ENCODE measurements at places on chromosomes 7 and 10.

DNA sequence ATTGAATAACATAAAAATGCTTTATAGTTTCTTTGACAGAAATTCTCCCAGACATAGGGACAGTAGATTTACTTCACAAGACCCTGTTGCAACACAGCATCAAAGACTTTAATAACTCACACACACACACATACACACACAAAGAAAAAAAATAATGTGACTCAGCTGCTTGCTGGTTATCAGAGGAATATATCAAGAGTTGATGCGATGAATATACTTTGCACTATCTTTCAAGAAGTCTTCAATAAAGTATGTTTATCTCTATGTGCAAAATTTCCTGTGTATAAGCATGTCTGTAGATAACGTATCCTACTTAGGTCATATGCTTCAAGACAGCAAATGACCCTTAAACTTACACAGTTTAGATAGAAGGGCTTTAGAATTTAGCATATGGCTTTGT lies 243.1 kb downstream of the ARL4A start:
- peaks cover 4% of the 10 kb centered on the region for H3K4me1 ChIP-seq
- no peak overlapping the region for H3K27ac ChIP-seq
- no peaks in the 10 kb centered on the region for H3K27me3 ChIP-seq
- DNase-seq: no peak
- no peak overlapping the region for H3K4me3 ChIP-seq
- H3K36me3 ChIP-seq: no peaks in the 10 kb centered on the region

GRCh38 chr7:3995187-3995586 lies 686.9 kb upstream of the FOXK1 start:
- no peaks in the 10 kb centered on the region for H3K4me1 ChIP-seq
- no peak overlapping the region for H3K4me3 ChIP-seq
- H3K27me3 ChIP-seq: no peaks in the 10 kb centered on the region
- DNase-seq: no peak

- no peaks in the 10 kb centered on the region for H3K4me1 ChIP-seq
- H3K4me3 ChIP-seq: no peak overlapping the region
- H3K27me3 ChIP-seq: no peaks in the 10 kb centered on the region
- no peak overlapping the region for H3K27ac ChIP-seq
These were observed 8.7 kb downstream of the STARD3NL start for GRCh38 chr7:38186593-38187314.

GRCh38 chr10:57689596-57690297 lies 577.9 kb downstream of the IPMK start:
- no peaks in the 10 kb centered on the region for H3K4me1 ChIP-seq
- H3K27me3 ChIP-seq: no peaks in the 10 kb centered on the region
- H3K36me3 ChIP-seq: no peaks in the 10 kb centered on the region
- DNase-seq: no peak
- H3K27ac ChIP-seq: no peak overlapping the region

GRCh38 chr10:97796651-97797050 lies 24.9 kb upstream of the SFRP5 start:
- no peak for DNase-seq
- no peaks in the 10 kb centered on the region for H3K4me1 ChIP-seq
- no peaks in the 10 kb centered on the region for H3K36me3 ChIP-seq
- no peak overlapping the region for H3K4me3 ChIP-seq

DNA sequence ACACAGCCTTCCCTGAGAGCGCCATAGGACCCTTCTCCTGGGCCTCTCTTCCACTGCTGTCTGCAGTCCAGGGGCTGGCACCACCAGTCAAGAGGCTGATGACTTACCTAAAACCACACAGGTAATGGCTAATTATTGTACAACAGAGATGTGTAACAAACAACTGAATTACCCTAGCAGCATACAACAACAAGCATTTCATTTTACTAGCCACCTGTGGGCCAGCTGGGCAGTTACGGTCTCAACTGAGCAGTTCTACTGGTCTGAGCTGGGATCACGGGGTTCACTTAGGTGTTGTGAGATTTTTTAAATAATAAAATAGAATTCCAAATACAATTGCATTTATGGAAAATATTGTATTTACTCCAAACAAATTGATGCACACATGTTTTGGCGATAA lies 431.9 kb downstream of the TNS3 start:
- no peaks in the 10 kb centered on the region for H3K4me1 ChIP-seq
- no peaks in the 10 kb centered on the region for H3K36me3 ChIP-seq
- no peak overlapping the region for H3K4me3 ChIP-seq
- H3K27me3 ChIP-seq: no peaks in the 10 kb centered on the region
- no peak for DNase-seq

- no peak for DNase-seq
- H3K27me3 ChIP-seq: peaks cover 7% of the 10 kb centered on the region
- H3K27ac ChIP-seq: no peak overlapping the region
- H3K4me1 ChIP-seq: no peaks in the 10 kb centered on the region
- no peak overlapping the region for H3K4me3 ChIP-seq
These were observed 9.2 kb downstream of the MKX start for GRCh38 chr10:27736396-27736795.

GRCh38 chr7:77687747-77688144 lies 8.5 kb upstream of the RSBN1L start:
- no peak overlapping the region for H3K4me3 ChIP-seq
- H3K27ac ChIP-seq: no peak overlapping the region
- DNase-seq: no peak
- H3K4me1 ChIP-seq: peaks cover 6% of the 10 kb centered on the region
- peaks cover 9% of the 10 kb centered on the region for H3K36me3 ChIP-seq

All from Peyer's patch (tissue), 4 donors.